ENCODE measurements at places on chromosomes 11 and 22.
A peak's percentile ranks its signal among the peaks of the same experiment; 100 is the strongest.

- DNase-seq, result no peak
Observed at GRCh38 chr11:9571763-9572115, 1.7 kb upstream of the WEE1 start.

GRCh38 chr22:42797011-42797410 lies 60.1 kb downstream of the ARFGAP3 start:
- DNase-seq, result no peak

DNA sequence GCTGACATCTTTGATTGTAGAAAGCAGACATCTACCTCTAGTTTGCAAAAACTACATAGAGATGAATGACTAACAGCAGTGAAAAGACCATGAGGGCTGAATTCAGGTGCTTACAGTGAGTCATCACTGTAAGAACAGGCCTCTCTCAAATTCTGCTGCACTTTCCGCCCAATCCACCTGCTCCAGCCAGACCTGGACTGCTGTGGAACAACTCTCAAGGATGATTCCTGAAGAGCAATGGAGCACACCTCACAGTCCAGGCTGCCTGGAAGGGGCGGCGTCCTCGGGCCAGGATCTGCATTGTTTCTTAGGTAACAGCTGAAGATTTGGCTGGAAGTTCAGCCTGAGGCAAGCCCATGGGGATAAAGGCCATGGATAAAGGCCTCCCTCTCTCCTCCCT lies 15.1 kb downstream of the APOL2 start:
- DNase-seq, result no peak

DNA sequence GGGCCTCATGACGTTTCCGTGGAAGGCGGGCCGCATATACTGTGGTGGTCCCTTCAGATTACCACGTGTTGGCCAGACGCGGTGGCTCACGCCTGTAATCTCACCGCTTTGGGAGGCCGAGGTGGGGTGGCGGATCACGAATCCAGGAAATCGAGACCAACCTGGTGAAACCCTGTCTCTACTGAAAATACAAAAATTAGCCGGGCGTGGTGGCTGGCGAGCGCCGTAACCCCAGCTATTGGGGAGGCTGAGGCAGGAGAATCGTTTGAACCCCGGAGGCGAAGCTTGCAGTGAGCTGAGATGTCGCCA lies 853 bp upstream of the DENND6B start:
- no peak for DNase-seq

- peak; percentile 19 for DNase-seq
Observed at GRCh38 chr22:44497218-44497904, 672 bp downstream of the RTL6 start.

- no peak for DNase-seq
Observed at GRCh38 chr22:47197773-47198500, 435.5 kb downstream of the TBC1D22A start.

GRCh38 chr11:12013781-12014180 lies 5.4 kb upstream of the DKK3 start:
- no peak for DNase-seq

DNA sequence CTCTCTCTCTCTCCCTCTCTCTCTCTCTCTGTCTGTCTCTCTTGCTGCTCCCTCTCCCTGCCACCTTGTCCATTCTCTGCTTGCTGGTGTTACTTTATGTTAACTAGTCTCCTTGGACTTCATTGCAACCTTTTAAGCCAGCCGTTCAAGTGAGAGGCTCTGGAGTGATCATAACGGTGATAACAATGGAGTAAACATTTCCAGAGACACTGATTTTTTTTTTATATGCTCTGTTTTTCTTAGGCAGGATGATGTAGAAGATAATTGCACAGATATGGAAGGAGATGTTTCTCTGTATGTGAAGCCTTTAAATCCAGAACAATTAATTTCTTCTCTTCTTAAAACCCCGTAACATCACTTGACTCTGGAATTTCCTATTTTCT lies 287.7 kb downstream of the TMEM135 start:
- DNase-seq, result no peak

- no peak for DNase-seq
Observed at GRCh38 chr11:36487619-36488018, 22.5 kb downstream of the TRAF6 start.

DNA sequence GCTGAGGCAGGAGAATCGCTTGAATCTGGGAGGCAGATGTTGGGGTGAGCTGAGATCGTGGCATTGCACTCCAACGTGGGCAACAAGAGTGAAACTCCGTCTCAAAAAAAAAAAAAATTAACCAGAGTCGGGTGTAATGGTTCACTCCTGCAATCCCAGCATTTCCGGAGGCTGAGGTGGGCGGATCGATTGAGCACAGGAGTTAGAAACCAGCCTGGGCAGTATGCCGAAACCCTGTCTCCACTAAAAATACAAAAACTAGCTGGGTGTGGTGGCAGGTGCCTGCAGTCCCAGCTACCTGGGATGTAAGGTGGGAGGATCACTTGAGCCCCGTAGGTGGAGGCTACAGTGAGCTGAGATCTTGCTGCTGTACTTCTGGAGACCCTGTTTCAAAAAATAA lies 1.5 kb downstream of the RANGAP1 start:
- no peak for DNase-seq

DNA sequence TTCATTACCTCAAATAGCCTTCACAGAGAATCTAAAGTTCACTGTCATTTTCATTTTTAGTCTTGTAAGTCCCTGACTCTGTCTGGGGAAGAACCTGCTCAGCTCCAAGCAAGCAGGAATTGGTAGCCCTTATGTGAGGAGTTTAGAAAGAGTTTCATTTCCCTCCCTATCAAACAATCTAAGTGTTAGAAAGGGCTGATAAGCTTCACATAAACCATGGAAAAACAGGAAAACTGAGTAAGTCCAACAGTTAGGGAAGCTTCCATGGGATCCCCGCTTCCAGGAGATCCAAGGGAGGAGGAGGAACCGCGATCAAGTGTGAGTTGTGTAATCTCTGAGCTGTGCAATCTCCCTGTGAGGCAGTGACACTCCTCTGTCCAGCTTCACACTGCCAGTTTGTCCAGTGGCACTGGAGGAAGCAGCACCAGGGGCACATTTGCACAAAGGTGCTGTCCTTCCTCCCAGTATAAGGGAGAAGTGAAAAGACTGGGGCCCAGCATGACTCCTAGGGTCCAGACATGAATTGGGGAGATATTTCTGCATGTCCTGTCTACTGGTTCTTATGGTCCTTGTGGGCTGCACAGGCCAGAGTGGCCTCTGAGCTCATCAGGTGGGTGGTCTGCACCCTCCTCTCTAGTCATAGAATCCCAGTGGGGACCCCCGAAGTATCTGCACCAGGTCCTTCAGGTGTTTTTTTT lies 4.3 kb downstream of the PRAME start:
- DNase-seq, result no peak

DNA sequence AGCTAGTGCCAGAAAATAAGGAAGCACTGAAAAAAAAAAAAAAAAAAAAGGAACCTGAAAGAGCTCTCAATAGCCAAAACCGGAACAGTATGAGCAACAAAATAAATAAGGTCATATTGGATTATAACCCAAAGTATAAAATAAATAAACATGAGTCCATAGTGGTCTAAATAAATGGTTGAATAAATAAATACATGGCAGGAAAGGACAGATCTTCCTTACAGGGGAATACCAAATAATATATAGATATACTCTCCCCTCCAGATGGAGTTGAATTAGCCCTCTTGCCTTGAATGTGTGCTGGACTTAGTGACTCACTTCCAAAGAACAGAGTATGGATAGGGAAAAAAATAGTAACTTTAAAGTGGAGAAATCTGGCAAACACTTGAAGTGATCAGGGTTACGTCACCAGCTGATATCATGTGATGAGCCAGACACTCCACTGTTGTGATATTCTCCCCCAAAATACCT lies 14.3 kb upstream of the ARRB1 start:
- no peak for DNase-seq

DNA sequence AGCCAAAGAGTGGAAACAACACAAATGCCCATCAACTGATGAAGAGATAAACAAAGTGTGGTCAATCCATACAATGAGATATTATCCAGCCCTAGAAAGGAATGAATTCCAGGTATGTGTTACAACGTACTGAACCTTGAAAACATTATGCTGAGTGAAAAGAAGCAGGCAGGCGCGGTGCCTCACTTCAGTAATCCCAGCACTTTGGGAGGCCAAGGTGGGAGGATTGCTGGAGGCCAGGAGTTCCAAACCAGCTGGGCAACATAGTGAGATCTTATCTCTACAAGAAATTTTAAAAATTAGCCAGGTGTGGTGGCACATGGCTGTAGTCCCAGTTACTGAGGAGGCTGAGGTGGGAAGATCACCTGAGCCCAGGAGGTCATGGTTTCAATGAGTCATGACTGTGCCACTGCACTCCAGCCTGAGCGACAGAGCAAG lies 24.6 kb upstream of the TESMIN start:
- DNase-seq, result no peak

DNA sequence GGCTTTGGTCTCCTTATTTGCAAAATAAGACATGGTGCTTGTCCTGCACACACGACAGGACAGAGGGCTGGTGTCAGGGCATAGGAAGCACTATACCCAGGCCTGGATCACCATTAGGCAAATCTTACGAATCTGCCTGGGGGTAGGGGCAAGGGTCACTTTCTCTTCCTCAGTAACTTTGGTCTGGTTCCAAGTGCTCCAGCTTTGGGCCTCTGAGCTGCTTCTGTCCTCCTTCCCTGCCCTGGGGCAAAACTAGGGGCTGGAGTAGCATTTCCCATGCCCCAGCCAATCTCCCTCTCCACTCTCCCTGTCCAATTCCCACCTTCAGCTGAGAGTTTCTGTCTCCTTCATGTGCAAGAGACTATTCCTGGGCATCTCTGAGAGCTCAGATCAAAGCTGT lies 123.7 kb upstream of the NECTIN1 start:
- no peak for DNase-seq

GRCh38 chr11:61851113-61851899 lies 23.2 kb downstream of the FADS2 start:
- DNase-seq, result peak; percentile 74

GRCh38 chr11:117279711-117280376 lies 11.3 kb upstream of the BACE1-AS start:
- no peak for DNase-seq

DNA sequence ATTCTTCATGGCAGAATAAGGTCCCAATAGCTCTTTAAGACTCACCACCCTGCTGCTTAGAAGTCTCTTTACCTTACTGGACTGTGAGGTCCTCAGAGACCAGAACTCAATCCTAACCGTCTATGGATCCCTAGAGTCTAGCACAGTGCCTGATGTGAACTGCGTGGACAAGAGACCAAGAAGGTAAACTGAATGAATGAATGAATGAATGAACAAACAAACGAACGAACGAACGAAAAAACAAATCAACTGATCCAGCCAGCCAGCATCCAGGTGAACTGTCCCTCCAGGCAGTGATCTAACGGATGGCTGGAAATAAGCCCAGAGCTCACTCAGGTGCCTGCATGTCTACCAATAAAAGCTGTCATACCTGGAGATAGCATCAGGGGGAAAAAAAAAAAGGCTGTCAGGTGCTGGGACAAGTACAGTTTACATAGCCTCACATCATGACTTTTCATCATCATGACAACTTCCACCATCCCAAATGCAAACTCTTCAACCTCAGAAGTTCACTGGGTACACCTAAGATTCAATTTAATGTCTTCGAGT lies 59.8 kb downstream of the PACSIN2 start:
- no peak for DNase-seq

DNA sequence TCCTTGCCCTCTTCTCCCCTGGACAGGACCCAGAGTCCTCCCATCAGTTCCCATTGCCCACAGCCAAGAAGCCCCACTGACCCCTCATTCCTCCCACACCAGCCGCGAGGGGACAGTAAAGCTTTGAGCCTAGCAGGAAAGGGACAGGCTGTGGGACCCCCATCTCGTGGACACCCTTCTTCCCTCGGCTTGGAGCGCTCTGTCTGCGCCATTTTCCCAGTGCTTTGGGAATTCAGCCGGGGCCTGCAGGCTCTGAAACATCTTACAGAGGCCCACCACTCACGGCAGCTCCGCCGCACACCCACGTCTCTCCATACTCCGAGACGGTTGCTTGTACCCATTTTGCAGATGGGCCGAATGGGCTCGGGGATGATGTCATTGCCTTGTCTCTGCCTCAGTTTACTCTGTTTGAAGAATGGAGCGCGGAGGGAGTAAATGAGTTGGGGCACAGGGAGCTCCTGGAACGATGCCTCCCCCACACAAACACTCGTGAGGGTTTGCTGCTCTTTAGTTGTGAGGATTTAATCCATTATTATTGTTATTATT lies 447.7 kb downstream of the TBC1D22A start:
- DNase-seq, result no peak

- no peak for DNase-seq
Observed at GRCh38 chr11:71470946-71471345, 17.9 kb downstream of the NADSYN1 start.

DNA sequence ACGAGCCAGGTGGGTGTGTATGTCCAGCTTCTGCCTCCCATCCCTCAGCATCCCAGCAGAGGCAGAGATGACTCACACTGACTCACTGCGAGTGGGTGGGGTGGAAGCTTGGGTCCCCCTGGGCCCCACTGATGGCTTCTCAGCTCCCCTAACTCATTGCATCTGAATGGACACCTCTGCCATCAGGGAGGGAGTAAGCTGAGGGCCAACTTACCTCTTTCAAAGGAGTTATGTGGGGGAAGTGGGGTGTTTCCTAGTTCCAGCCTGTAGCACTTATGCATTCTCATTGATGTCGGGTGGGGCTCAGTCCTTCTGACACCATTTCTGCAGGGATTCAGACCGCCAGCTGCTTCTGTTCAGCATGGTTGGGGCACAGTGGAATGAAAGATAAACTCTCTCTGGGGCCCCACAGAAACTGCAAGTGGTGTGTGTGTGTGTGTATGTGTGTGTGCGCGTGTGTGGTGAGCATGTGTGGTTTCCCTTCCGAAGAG lies 1425.8 kb downstream of the TBC1D22A start:
- DNase-seq, result no peak

DNA sequence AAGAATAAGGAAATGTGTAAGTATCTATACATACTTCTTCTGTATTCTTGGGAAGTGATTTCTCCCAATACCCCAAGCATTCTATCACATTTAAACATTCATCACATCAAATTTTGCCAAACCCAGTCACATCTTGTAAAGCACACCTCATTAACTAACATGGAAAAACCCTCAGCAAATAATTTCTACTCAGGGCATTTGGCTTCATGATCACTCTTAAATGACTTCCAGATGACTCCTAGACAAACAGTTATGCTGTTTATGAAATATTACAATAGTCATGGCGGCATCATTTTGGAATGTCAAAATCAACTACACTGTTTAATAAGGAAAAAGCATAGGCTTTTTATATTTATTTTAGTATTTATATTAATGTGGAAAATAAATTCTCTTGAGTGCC lies 47.3 kb upstream of the CCDC34 start:
- DNase-seq, result no peak

DNA sequence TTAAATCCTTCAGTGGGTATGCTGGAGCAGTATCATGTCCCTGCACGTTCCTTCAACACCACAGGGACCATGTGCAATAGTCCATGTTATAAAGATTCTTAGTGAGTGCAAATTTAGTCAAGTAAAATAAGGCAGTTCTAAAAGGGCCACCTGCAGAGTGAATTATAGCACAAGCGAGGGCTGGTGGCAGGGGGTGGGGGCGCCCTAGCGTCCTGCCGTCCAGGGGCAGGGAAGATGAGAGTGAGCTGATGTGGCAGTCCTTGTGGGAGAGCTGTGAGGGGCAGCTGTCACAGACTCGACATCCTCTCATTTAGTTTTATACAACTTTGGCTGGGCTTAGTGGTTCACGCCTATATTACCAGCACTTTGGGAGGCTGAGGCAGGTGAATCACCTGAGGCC lies 29.1 kb downstream of the FAM118A start:
- DNase-seq, result no peak

- DNase-seq, result no peak
Observed at GRCh38 chr11:15607361-15608036, 492.8 kb downstream of the INSC start.

GRCh38 chr11:11207428-11207827 lies 145.6 kb downstream of the CSNK2A3 start:
- DNase-seq, result no peak

- peak; percentile 69 for DNase-seq
Observed at GRCh38 chr11:121967131-121967704, 148.8 kb downstream of the BLID start.

Data from globus pallidus (tissue), 1 donor.